Body of pancreas (tissue), 4 donors: ENCODE measurements at places on chromosomes 13 and 19. TPM values are rescaled to one million over a fixed set of nuclear protein-coding genes. Genes with fewer than 3 reads are reported as not detected.

- no peak overlapping the region for H3K4me3 ChIP-seq
- H3K27ac ChIP-seq, result no peak overlapping the region
- no peaks in the 10 kb centered on the region for H3K27me3 ChIP-seq
These were observed 14.2 kb upstream of the LATS2 start for GRCh38 chr13:21075379-21076249.

- no peak overlapping the region for H3K4me3 ChIP-seq
- H3K4me1 ChIP-seq, result no peaks in the 10 kb centered on the region
- no peak for DNase-seq
- no peaks in the 10 kb centered on the region for H3K36me3 ChIP-seq
- no peaks in the 10 kb centered on the region for H3K27me3 ChIP-seq
- H3K27ac ChIP-seq, result no peak overlapping the region
These were observed 777.2 kb downstream of the UQCRFS1 start for GRCh38 chr19:28435551-28436271.

DNA sequence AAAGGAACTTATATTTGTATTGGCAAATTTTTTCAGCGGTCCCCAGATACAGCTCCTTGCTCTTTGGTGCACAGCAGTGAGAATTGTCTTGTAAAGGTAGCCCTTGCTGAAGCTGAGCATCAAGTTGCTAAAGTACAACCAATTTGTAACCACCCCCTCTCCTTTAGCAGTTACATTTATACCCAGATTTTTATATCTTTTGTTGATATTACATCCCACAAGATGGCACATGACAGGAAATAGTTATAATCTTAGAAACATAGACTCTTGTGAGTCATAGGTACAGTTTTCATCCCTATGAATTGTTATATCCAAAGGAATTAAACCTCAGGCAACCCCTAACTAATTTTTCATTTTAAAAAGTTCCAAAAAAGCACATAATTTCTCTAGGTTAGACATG, 523.0 kb upstream of the SLITRK1 start:
- H3K4me1 ChIP-seq, result no peaks in the 10 kb centered on the region
- no peak overlapping the region for H3K4me3 ChIP-seq
- DNase-seq, result no peak

DNA sequence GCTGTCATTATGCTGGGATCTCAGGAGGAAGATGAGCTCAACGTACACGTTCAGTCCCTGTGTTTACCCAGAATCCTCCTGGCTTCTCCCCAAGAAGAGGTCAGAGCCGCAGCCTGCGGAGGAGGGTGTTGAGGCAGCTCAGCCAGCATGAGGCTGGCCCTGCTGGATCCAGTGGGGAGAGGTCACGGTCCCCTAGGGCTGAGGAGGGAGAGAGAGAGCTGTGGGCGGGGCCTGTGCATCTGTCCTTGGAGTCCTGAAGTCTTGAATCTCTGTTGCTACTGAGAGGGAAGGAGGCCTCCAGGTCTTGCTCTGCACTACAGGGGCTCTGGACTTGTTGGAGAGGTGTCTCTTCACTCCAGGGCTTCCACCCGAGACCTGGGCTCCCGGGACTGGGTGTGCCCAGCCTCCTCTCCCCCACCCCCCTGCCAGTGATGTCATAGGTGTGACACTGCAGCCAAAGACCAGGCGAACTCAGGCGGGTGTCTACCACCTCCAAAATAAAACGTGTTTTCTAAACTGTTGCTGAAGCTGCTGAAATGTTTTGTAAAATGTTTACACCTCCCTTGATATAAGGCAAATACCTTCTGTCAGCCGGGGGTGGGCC, 77.9 kb upstream of the KCTD15 start:
- H3K27ac ChIP-seq, result no peak overlapping the region
- no peak for DNase-seq
- no peak overlapping the region for H3K4me3 ChIP-seq
- H3K4me1 ChIP-seq, result no peaks in the 10 kb centered on the region

- H3K27ac ChIP-seq, result no peak overlapping the region
- H3K27me3 ChIP-seq, result no peaks in the 10 kb centered on the region
- peaks cover 43% of the 10 kb centered on the region for H3K4me1 ChIP-seq
- H3K36me3 ChIP-seq, result peaks cover 47% of the 10 kb centered on the region
- DNase-seq, result no peak
- H3K4me3 ChIP-seq, result no peak overlapping the region
These were observed 21.3 kb upstream of the EPHX3 start for GRCh38 chr19:15253513-15253912.

DNA sequence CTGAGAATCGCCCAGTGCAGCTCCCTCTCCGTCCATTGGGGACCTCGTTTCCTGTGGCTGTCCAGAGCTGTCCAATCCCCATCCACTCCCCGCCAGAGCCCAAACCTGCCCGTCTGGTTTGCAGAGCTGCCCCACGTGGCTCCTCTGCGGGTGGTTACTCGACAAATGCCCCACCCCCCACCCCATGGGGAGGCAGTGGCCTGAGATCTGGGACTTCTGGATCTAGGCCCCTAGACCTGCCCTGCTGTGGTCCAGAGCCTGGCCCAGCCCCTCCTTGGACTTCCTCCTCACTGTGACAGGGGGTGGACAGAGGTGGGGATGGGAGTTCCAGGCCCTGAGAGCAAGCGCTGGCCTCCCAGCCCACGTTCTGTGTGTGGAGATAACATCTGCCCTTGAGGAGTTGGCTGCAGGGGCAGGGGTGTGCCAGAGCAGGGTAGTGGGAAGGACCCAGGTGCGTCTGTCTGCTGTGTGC, 29.1 kb downstream of the PAK4 start:
- no peaks in the 10 kb centered on the region for H3K36me3 ChIP-seq
- H3K4me1 ChIP-seq, result peaks cover 54% of the 10 kb centered on the region
- H3K27ac ChIP-seq, result peak overlapping the region; percentile 87
- peak; percentile 92 for DNase-seq
- no peak overlapping the region for H3K4me3 ChIP-seq

GRCh38 chr13:36774931-36775330, 44.1 kb upstream of the RFXAP start:
- H3K4me1 ChIP-seq, result no peaks in the 10 kb centered on the region
- H3K4me3 ChIP-seq, result no peak overlapping the region
- no peaks in the 10 kb centered on the region for H3K36me3 ChIP-seq
- DNase-seq, result no peak
- H3K27ac ChIP-seq, result no peak overlapping the region
- H3K27me3 ChIP-seq, result no peaks in the 10 kb centered on the region

DNA sequence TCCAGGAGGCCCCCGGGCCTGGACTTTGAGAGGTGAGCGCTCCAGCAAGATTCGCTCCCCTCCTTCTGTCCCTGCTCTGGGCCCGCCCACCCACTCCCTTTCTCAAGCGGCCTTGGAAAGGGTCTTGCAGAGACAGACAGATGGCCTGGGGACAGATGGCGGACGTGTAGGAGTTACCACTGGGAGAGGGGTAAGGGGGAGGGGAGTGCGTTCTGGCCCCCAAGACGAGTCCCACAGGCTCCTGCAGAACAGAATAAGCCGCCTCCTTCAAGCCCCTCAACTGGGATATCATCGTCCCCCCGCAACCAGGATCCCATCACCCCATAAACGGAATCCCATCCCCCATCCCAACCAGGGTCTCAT, 3.6 kb upstream of the TNFAIP8L1 start:
- H3K27ac ChIP-seq, result no peak overlapping the region
- H3K4me1 ChIP-seq, result peaks cover 41% of the 10 kb centered on the region
- no peaks in the 10 kb centered on the region for H3K36me3 ChIP-seq
- no peak for DNase-seq

- H3K36me3 ChIP-seq, result no peaks in the 10 kb centered on the region
- no peaks in the 10 kb centered on the region for H3K27me3 ChIP-seq
- H3K27ac ChIP-seq, result no peak overlapping the region
These were observed 7.1 kb downstream of the LATS2 start for GRCh38 chr13:21054313-21054712.

- H3K27me3 ChIP-seq, result no peaks in the 10 kb centered on the region
- no peaks in the 10 kb centered on the region for H3K4me1 ChIP-seq
- no peak overlapping the region for H3K4me3 ChIP-seq
- no peaks in the 10 kb centered on the region for H3K36me3 ChIP-seq
- no peak overlapping the region for H3K27ac ChIP-seq
These were observed 82.7 kb downstream of the TEX26 start for GRCh38 chr13:31015199-31015598.

DNA sequence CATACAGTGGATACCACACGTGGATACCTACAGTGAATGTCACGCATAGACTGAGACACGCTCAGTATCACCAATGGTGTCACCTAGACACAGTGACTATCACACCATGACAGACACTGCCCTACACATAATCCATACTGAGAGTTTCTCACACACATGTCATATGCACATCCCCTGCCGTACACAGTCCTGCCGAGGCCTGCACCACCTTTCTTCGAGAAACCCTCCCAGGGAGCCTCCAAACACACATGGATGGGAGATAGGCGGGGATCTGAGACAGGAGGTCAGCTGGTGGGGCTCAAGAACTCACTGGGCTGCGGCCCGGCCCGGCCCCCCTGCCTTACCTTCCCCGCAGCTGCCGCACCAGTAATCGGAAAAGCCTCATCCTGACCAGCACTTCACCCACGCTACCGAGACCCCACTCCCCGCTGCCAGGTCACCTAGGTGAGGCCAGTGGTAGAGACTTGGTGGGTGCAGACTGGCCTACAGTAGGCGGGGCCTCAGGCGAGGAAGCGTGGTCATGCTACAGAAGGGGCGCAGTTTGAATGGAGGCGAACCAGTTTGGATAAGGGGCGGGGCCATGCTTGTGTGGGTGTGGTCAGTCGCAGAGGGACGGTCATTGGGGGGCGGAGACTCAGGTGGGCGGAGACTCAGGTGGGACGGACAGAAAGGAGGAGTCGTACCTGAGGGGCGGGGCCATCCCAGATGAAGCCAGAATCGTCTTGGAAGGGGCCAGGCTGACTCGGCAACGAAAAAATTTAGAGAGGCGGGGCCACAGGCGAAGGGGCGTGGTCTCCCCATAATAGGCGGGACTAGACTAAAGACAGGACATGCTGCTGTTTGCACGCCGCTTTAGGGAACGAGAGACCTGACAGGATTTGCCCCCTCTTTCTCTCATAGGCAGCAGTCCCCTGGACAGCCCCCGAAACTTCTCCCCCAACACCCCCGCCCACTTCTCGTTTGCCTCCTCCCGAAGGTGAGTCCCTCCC, 2.1 kb downstream of the MAST1 start:
- H3K27ac ChIP-seq, result no peak overlapping the region
- H3K4me1 ChIP-seq, result peaks cover 24% of the 10 kb centered on the region
- peak; percentile 52 for DNase-seq
- no peaks in the 10 kb centered on the region for H3K36me3 ChIP-seq

GRCh38 chr19:18023622-18024251, 15.8 kb downstream of the ARRDC2 start:
- H3K36me3 ChIP-seq, result no peaks in the 10 kb centered on the region
- H3K4me1 ChIP-seq, result peaks cover 38% of the 10 kb centered on the region
- peak; percentile 59 for DNase-seq
- H3K4me3 ChIP-seq, result no peak overlapping the region
- H3K27ac ChIP-seq, result peak overlapping the region; percentile 86

GRCh38 chr19:46530636-46531035, 35.0 kb upstream of the PNMA8B start:
- H3K4me3 ChIP-seq, result no peak overlapping the region
- H3K27ac ChIP-seq, result no peak overlapping the region
- no peak for DNase-seq

DNA sequence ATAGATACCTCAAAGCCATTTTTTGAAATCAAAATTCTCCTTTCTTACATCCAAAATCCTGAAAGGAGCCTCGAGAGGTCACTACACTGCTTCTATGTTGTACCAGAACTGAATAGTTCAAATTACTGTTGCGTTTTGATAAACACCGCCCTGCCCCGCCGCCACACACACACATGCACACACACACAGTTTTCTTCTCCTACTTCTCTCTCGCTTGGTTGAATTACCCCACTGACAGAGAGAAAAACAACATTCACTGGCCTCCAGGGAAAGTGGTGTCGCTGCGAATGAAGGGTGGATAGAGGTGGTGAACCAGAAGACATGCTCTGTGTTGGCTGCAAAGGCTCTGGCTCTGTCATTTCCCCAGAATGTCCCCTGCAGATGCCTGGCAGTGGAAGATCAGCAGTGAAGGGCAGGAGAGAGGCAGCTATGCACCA, 183.4 kb upstream of the RFC3 start:
- peaks cover 2% of the 10 kb centered on the region for H3K4me1 ChIP-seq
- H3K27me3 ChIP-seq, result no peaks in the 10 kb centered on the region
- no peaks in the 10 kb centered on the region for H3K36me3 ChIP-seq
- no peak overlapping the region for H3K27ac ChIP-seq
- no peak for DNase-seq
- H3K4me3 ChIP-seq, result no peak overlapping the region

DNA sequence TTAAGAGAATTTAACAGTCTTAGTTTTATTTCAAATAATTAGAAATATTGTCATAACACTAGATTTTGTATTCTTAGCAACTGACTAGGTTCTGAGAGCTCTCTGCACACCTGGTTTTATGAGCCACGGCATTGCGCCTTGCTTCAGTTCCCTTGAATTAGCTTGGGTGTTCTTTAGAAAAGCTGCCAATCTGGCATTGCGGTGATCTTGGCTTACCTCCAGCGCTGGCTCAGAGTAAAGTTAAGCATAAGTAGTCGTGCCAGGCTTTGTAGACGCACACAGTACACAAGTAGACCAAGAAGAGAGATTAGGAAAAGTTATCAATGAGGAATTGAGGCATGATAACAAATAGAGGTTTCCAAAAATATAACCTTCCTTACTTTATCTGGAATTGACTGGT, 45.7 kb downstream of the TPP2 start:
- no peaks in the 10 kb centered on the region for H3K27me3 ChIP-seq
- DNase-seq, result peak; percentile 89
- peaks cover 11% of the 10 kb centered on the region for H3K4me1 ChIP-seq
- no peak overlapping the region for H3K4me3 ChIP-seq
- H3K36me3 ChIP-seq, result no peaks in the 10 kb centered on the region

- H3K27me3 ChIP-seq, result no peaks in the 10 kb centered on the region
- DNase-seq, result no peak
- H3K27ac ChIP-seq, result peak overlapping the region; percentile 47
- peaks cover 32% of the 10 kb centered on the region for H3K4me1 ChIP-seq
These were observed 1.7 kb downstream of the UTP14C start for GRCh38 chr13:52026246-52026626.

DNA sequence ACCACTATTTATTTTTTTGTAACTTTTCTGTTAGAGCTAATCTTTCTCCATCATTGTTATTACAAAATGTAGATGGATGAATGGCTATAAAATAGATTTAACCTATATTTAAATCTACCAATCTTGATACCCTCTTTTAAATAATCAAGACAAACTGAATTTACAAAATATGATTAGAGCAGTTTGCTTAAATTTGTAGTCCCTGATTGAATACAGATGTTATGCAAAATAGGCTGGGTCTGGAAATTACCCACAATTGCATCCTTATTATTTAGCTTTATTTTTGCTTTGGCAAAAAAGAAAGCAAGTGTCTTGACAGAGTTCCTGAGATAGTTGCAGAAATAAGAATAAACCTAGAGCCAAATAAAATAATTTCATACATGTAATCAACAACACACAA, 352.8 kb downstream of the KLF12 start:
- H3K36me3 ChIP-seq, result no peaks in the 10 kb centered on the region
- no peak for DNase-seq
- H3K27ac ChIP-seq, result no peak overlapping the region
- H3K4me1 ChIP-seq, result no peaks in the 10 kb centered on the region
- H3K27me3 ChIP-seq, result no peaks in the 10 kb centered on the region
- no peak overlapping the region for H3K4me3 ChIP-seq

Gene SLC7A10
- 0.78 TPM for total RNA-seq

Gene ZNF208
- 36.6 TPM for total RNA-seq

Gene ZNF610
- not detected for total RNA-seq

Gene SIGLEC8
- not detected for total RNA-seq

Gene LRP3
- 23.3 TPM for total RNA-seq

Gene IGFL1
- total RNA-seq, result not detected
